ENCODE measurements at places on chromosomes 13 and 19.

- no peak for DNase-seq
Measured at GRCh38 chr13:91459485-91459884, 61.1 kb downstream of the GPC5 start.

GRCh38 chr19:47330466-47330869 is 1.5 kb upstream of the C5AR2 start:
- DNase-seq = no peak

GRCh38 chr19:21835810-21836444 is at the start of gene ZNF43:
Gene ZNF43 (minus strand): TSS chr19:21836182. CDS start chr19:21836038, 144 bp downstream.
- peak; percentile 95 for DNase-seq

- no peak for DNase-seq
Measured at GRCh38 chr19:50167314-50167721, 4.2 kb upstream of the IZUMO2 start.

DNA sequence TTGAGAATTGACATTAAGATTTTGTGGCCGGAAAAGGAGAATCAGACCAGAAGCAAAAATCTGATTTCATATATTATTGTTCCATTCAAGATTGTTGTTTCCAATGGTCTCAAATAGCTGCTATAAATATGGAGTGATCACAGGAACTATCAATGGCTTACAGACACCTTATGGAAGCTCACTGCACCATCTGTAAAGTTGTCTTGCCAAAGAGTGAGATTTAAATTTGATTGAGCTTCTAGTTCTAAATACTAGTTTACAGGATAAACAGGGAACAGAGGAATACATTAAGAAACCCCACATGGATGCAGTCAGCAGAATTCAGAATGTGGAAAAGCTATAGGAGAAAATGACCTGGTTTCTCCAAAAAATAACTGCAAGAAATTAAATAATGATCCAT is 47.0 kb upstream of the CALM3 start:
- DNase-seq = no peak

- DNase-seq = no peak
Measured at GRCh38 chr13:98846521-98846920, 94.0 kb upstream of the SLC15A1 start.

GRCh38 chr13:30394751-30395191 is 27.5 kb upstream of the UBE2L5 start:
- DNase-seq = no peak

- peak; percentile 17 for DNase-seq
Measured at GRCh38 chr13:29713839-29714238, 118.4 kb upstream of the SLC7A1 start.

DNA sequence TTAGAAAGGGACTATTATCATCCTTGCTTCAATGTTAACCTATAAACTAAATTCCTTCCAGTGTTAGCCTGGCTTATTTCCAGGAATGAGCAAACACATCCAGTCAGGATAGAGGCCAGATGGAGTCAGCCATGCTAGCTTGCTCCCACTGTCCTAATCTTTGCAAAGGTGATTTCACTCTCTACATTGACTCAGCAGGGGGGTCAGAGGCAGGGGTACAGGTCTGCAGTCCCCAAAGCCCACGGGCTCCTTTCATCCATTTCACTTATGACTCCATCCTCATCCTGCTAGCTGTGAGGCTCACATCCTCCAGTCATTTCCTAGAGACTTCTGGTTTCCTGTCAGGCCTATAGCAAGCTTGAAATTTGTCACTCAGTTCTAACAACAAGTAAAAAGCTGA is 63.4 kb upstream of the CEACAM8 start:
- no peak for DNase-seq

DNA sequence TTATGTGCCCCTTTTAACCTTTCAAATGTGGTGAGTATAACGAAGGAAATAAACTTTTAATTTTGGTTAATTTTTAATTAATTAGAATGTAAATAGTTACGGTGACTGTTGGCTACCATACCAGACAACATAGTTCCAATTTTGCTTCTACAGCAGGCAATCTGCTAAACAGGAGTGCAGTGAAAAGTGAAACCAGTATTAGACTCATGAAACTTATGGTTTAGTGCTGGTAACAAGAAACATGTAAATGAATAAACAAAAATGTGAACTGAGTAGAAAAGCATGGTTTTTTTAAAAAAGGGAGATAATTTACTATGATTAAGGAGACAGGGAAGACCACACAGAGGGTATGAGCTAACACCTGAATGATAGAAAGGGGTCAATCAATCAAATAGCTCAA is 478.4 kb downstream of the PCDH9 start:
- no peak for DNase-seq

GRCh38 chr19:1264801-1265614 is 4.1 kb upstream of the CIRBP start:
- no peak for DNase-seq

DNA sequence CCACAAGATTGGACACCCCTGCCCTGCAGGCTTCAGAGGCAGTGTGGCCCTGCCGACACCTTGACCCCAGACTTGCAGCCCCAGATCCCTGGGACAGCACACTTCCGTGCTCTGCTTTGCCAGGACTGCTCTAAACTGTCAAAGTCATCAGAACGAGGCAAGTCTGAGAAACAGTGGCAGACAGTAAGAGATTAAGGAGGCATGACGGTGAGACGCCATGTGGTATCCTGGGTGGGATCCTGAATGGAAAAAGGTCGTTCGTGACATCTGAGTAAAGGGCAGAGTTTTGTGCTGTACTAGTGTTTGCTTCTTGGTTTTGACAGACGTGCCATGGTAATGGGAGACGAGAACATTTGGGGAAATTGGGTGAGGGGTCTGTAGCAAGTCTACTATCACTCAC is 13.8 kb downstream of the ZNF579 start:
- no peak for DNase-seq

DNA sequence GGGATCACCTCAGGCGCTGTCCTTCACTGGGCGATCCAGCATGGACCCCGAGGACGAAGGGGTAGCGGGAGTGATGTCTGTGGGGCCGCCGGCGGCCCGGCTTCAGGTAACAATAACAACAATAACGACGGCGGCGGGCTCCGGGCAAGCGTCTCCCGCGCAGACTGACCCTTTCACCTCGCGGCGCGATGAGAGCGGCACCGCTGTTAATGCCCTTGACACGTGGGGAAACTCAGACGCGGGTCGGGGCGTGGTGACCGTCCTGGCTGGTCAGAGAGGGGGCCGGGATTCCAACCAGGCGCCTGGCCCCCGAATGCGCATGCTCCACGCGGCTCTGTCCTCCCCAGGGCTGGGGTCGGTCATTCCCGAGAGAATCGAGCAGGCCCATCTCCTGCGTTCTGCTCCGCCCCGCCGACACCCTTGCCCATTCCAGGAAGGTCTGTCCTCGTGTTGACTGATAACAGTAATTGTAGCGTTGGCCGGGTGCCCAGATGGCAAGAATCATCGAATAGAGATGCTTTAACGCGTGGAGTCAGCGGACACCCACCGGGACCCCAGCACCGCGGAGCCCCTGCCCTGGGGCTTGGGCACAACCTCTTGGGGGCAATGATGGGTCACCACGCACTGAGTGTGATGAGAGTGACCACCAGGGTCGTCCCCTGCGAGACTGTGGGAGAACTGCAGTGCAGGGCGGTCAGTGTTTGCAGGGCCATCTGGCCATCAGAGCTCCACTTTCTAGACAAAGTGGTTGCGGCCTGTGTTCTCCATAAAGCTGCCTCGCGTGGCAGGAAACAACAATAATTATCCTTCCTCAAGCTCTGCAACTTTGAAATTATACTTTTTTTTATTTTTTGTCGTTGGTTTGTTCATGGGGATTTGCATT is 528 bp downstream of the ZNF8 start:
- peak; percentile 66 for DNase-seq

DNA sequence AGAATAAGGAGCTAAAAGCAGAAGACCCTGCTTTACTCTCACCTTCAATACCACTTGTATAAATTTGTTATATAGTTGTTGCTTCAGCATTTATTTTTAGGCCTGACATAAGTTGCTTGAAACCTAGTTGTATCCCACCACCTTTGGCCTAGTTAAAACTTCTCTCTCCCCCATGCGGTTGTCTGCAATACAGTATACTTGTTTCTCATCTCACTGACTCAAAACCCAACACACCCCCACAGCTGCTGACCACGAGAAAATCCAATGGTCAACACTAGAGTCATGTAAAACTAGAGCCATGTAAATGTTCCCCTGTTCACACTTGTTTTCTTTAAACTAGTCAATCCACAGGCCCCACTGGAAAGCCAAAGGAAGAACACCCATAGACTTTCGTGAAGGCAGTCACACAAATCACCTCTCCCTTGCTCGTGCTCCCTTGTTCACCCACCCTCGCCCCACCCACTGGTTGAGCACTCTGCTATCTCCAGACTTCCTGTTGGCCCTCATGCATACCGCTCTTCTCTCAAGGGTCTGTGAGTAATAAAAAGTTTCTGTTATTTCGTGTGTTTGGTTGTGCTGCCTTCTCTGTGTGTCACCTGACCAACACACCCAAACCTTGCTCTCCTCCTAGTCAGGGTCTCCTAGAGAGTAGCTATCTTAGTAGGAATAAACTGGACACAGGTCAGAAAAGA is 12.9 kb upstream of the CCDC169 start:
- DNase-seq = no peak

DNA sequence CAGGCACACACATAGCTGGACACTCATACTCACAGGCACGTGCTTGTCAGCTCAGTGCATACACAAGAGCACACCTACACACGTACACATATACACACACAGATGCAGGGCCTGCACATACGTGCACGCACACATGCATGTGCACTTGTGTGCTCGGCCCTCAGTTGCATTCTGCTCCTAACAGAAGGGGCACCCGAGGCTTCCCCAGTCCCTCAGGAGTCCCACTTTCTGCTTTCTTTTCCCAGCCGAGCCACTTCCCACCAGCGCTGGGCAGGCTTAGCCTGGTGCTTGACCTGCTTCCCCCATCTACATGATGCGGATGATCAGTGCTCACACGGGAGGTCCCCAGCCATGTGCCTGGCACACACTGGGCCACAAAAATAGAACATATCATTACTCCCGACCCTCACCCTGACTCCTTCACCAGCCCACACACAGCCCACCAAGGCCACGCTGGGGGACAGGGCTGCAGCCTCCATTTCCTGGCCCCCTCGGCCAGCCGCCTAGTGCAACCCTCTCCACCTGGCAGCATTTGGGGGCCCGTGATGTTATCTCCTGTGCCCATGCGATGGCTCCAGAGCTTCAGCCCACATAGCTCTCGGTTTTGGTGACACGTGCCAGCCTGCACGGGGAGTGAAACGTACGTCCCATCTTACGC is 125.2 kb upstream of the SPACA7 start:
- no peak for DNase-seq

GRCh38 chr13:90393408-90393807 is 954.1 kb upstream of the MIR17HG start:
- DNase-seq = no peak

DNA sequence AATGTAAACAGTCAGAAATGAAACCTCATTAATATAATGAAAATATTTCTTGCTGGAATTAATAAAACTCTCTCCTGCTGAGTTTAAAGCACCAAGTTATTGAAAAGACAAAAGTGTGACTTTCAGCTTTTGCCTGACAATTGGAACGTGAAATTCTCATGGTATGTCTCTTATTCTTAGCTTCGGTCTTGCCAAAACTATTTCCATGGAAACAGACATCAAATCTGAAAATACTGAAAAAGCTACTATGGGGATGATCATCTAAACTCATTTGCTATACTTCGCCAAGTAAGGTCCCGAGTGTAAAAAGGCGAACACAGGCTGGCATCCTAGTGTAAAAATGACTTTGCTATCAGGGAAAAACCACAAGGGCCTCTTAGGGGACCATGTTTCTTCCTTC is 22.8 kb downstream of the HTR2A start:
- no peak for DNase-seq

All from activated CD4-positive, alpha-beta T cell treated with anti-CD3 and anti-CD28 coated beads for 48 hours (primary cell).